ENCODE measurements at places on chromosomes 5 and 9.

DNA sequence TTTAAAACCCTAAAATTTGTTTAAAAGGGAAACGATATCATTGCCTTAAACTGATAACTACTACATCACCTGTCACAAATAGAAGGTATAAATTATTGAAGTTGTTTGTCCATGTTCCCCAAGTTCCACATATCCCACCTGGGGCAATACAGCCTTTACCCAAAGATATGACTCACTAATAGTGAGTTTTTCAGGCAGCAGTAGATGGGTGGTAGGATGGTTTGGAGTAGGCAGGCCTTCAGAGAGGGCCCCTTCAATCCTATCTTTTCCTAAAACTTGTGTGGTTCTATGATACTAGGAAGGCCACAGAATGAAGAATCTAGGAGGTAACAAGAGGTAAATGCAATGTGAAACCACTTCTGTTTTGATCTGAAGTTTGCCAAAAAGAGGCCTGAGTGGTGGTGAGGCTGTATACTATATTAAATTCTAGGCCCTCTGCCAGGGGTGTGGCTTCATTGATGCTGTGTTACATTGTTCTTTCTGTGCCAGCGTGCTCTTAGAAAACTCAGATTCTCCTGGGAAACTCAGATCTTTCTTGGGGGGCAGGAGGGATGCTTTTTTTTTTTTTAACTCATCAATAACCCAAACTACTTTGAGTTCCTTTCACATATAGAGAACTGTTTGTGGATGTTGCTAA is 7.2 kb downstream of the CYSTM1 start:
- H3K27me3 ChIP-seq, result no peaks in the 10 kb centered on the region
- H3K4me1 ChIP-seq, result peaks cover 3% of the 10 kb centered on the region
- H3K27ac ChIP-seq, result no peak overlapping the region
- DNase-seq, result no peak
- H3K36me3 ChIP-seq, result no peaks in the 10 kb centered on the region
- H3K4me3 ChIP-seq, result no peak overlapping the region

- no peak for DNase-seq
- peaks cover 23% of the 10 kb centered on the region for H3K36me3 ChIP-seq
- no peak overlapping the region for H3K4me3 ChIP-seq
Observed at GRCh38 chr9:89601856-89602562, 2.8 kb upstream of the GADD45G start.

GRCh38 chr9:128216781-128217553 is 13.8 kb downstream of the DNM1 start:
- peaks cover 11% of the 10 kb centered on the region for H3K4me1 ChIP-seq
- no peak overlapping the region for H3K4me3 ChIP-seq
- no peaks in the 10 kb centered on the region for H3K36me3 ChIP-seq
- no peak for DNase-seq

DNA sequence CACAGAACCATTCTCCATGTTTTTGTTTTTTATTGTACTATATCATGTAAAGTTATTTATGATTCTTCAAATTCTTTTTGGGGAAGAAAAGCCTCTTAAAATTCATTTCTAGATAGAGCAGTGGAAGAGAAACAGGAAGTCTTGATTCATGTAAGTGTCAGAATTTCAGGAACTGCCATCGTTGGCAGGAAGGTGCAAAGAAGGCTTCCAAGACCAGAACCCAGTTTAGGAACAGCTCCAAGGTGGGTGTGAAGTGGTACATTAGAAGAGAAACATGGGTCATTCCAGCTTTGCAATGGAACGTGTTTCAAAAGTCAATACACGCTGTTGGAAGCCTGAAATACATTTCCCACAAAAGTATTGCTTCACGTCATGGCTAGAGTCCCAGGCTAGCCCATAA is 14.8 kb downstream of the SAXO1 start:
- peaks cover 2% of the 10 kb centered on the region for H3K4me1 ChIP-seq
- peaks cover 2% of the 10 kb centered on the region for H3K27me3 ChIP-seq
- no peak for DNase-seq
- no peak overlapping the region for H3K27ac ChIP-seq
- H3K36me3 ChIP-seq, result no peaks in the 10 kb centered on the region

- H3K36me3 ChIP-seq, result peaks cover 58% of the 10 kb centered on the region
- H3K4me3 ChIP-seq, result no peak overlapping the region
- no peaks in the 10 kb centered on the region for H3K27me3 ChIP-seq
- H3K27ac ChIP-seq, result peak overlapping the region; percentile 7
- no peak for DNase-seq
Observed at GRCh38 chr5:76691467-76692273, 24.3 kb upstream of the F2R start.

GRCh38 chr5:103375350-103375749 is 116.8 kb downstream of the MACIR start:
- no peak for DNase-seq
- no peak overlapping the region for H3K27ac ChIP-seq

- DNase-seq, result no peak
- no peak overlapping the region for H3K27ac ChIP-seq
- peaks cover 3% of the 10 kb centered on the region for H3K27me3 ChIP-seq
Observed at GRCh38 chr9:99075246-99075912, 29.5 kb upstream of the TGFBR1 start.

- no peak for DNase-seq
- no peaks in the 10 kb centered on the region for H3K36me3 ChIP-seq
- H3K4me1 ChIP-seq, result no peaks in the 10 kb centered on the region
- no peak overlapping the region for H3K27ac ChIP-seq
- no peaks in the 10 kb centered on the region for H3K27me3 ChIP-seq
Observed at GRCh38 chr5:3139499-3139931, 388.0 kb upstream of the IRX2 start.

GRCh38 chr5:147485046-147485445 is 24.8 kb downstream of the DPYSL3 start:
- no peak overlapping the region for H3K27ac ChIP-seq
- no peaks in the 10 kb centered on the region for H3K36me3 ChIP-seq
- DNase-seq, result no peak
- H3K27me3 ChIP-seq, result no peaks in the 10 kb centered on the region
- H3K4me1 ChIP-seq, result no peaks in the 10 kb centered on the region

- DNase-seq, result peak; percentile 9
- H3K27me3 ChIP-seq, result no peaks in the 10 kb centered on the region
- H3K36me3 ChIP-seq, result no peaks in the 10 kb centered on the region
- no peak overlapping the region for H3K4me3 ChIP-seq
- H3K4me1 ChIP-seq, result no peaks in the 10 kb centered on the region
Observed at GRCh38 chr9:17810728-17811571, 232.1 kb downstream of the SH3GL2 start.

DNA sequence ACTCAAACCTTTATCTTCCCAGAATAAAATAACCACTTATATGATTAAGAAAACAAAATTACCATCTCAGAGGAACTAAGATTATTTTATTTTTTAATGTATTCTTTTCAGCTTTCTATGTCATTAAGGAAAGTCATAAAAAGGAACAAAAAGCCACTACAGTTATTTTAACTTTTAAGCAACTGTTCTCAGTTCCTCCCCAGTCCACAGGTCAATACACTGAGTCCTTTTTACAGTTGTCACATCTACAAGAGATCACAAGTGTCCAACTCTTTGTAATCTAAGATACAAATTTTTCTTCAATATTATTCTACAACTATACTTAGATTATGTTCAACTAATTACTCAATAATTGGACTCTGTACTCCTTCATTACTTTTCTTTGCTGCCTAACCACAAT is 782.8 kb upstream of the ACO1 start:
- H3K36me3 ChIP-seq, result no peaks in the 10 kb centered on the region
- no peak for DNase-seq
- no peaks in the 10 kb centered on the region for H3K27me3 ChIP-seq
- peaks cover 4% of the 10 kb centered on the region for H3K4me1 ChIP-seq
- H3K27ac ChIP-seq, result no peak overlapping the region

DNA sequence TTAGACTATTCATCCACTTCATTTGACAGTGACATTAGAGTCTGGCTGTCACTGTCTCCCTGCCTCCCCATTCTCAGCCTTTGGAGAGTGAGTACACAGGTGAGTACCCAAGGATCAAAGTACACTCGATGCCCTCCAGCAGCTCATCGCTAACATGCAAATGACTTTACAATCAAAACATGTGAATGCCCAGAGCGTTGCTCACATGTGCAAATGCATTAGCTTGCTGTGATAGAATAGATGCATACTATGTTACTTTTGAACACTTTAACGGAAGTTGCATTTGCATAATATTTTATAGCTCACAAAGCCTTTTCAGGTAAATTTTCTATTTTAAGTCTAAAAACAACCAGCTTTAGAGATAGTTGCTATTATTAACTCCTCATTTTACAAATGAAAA is 107.6 kb downstream of the SYK start:
- H3K27ac ChIP-seq, result no peak overlapping the region
- H3K27me3 ChIP-seq, result peaks cover 6% of the 10 kb centered on the region
- no peak overlapping the region for H3K4me3 ChIP-seq
- no peak for DNase-seq
- H3K4me1 ChIP-seq, result no peaks in the 10 kb centered on the region

DNA sequence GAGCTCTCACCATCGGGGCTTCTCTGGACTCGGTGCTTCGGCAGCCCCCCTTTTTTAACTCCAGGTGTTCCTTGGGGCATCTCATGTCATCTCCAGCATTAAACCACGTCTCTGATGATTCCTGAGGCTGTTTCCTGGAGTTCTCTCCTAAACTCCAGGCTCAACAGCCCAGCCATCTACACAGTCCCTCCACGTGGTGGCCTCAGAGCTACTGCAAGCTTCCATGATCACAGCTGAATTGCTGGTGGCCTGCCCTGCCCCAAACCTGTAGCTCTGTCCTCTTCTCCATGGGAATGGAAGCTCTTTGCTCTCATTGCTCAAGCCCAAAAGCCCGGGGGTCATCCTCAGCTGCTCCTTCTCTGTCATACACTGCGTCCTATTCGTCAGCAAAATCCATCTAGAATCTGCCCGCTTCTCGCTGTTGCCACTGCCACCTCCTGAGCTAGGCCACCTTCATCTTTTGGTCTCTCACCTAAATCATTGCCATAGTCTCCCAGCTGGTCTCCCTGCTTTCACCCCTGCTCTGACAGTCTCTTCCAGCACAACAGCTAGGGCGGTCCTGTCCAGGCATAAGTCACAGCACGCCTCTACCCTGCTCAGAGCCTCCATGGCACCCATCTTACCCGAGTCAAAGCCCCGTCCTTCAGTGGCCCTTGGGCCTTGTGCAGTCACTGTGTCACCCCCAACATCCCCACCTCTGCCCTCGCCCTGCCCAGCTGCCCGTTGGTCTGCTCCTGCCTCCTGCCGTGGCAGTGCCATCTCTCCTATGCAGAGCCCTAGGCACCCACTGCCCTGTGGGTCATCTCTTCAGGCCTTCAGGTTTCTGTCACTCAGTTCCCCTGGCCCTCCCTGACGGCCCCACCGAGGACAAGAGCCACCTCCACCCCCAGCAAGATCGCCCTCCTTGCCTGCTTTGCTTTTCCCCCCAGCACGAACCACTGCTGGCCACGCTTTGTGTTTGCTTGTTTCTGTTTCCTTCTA is 6.4 kb downstream of the B4GALT7 start:
- peaks cover 2% of the 10 kb centered on the region for H3K4me1 ChIP-seq
- no peaks in the 10 kb centered on the region for H3K27me3 ChIP-seq
- peaks cover 4% of the 10 kb centered on the region for H3K36me3 ChIP-seq
- H3K27ac ChIP-seq, result no peak overlapping the region
- no peak for DNase-seq
- no peak overlapping the region for H3K4me3 ChIP-seq

DNA sequence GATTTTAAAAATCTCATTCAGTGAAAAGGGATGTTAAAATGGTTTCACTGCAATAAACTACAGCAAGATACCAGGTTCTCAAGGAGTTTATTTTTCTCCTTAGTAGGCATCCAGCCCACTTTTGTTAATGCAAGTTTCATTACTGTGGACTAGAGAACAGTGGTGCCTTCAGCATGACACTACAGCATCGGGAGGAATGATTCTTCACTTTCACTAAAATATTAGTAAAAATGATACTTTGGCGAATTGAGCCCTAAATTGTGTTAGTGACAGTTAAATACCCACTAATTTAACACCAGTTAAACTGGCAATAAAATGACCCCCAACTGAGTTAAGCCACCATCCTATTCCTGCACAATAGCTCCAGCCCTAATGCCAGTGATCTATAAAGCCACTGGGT is 152.2 kb upstream of the MPDZ start:
- no peak overlapping the region for H3K27ac ChIP-seq
- no peak overlapping the region for H3K4me3 ChIP-seq
- H3K27me3 ChIP-seq, result no peaks in the 10 kb centered on the region
- H3K4me1 ChIP-seq, result no peaks in the 10 kb centered on the region
- no peak for DNase-seq
- no peaks in the 10 kb centered on the region for H3K36me3 ChIP-seq

DNA sequence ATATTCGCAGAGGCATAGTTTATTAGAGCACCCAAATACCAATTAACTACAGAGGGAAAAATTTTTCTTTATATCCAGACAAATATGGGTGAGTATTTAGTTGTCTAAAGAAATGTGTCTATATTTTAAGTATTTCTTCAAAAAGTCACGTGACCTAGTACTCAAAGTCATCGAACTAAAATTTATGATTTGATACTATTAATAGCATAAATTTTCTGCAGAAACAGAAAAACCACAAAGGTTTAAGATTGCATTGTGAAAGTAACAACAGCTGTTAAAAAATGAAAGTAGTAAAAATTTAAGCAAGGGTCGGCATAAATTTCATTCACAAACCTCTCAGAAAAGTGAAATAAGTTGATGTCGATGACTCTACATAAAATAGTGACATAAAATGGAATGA is 323.9 kb upstream of the RORB start:
- no peaks in the 10 kb centered on the region for H3K27me3 ChIP-seq
- peaks cover 4% of the 10 kb centered on the region for H3K4me1 ChIP-seq
- DNase-seq, result no peak
- no peaks in the 10 kb centered on the region for H3K36me3 ChIP-seq
- no peak overlapping the region for H3K27ac ChIP-seq

GRCh38 chr5:179777456-179777855 is 16.3 kb upstream of the LTC4S start:
- peaks cover 2% of the 10 kb centered on the region for H3K4me1 ChIP-seq
- no peak overlapping the region for H3K4me3 ChIP-seq
- no peaks in the 10 kb centered on the region for H3K27me3 ChIP-seq
- no peak overlapping the region for H3K27ac ChIP-seq
- peaks cover 47% of the 10 kb centered on the region for H3K36me3 ChIP-seq

- no peaks in the 10 kb centered on the region for H3K4me1 ChIP-seq
- H3K27me3 ChIP-seq, result no peaks in the 10 kb centered on the region
- H3K27ac ChIP-seq, result no peak overlapping the region
- no peaks in the 10 kb centered on the region for H3K36me3 ChIP-seq
- H3K4me3 ChIP-seq, result no peak overlapping the region
Observed at GRCh38 chr5:114316167-114316566, 45.7 kb upstream of the KCNN2 start.

- no peak overlapping the region for H3K4me3 ChIP-seq
- no peak for DNase-seq
- no peaks in the 10 kb centered on the region for H3K27me3 ChIP-seq
- H3K4me1 ChIP-seq, result no peaks in the 10 kb centered on the region
Observed at GRCh38 chr5:170782438-170782837, 1.1 kb upstream of the GABRP start.

- DNase-seq, result no peak
- no peaks in the 10 kb centered on the region for H3K36me3 ChIP-seq
- no peaks in the 10 kb centered on the region for H3K4me1 ChIP-seq
- H3K27ac ChIP-seq, result no peak overlapping the region
Observed at GRCh38 chr5:181062631-181063030, 22.6 kb downstream of the BTNL9 start.

Data from activated T-helper 2 cell treated with anti-CD3 and anti-CD28 coated beads, Interferon-gamma antibody, Interleukin-2, Interleukin-4, amounts not matched to agents 10 μg/mL and 5 μg/mL and 100 μg/mL, durations not matched to agents 14 hours and 24 hours and 36 hours (primary cell).